Caudate nucleus (tissue), 63 donors: ENCODE measurements at places on chromosomes 7 and 10.

DNA sequence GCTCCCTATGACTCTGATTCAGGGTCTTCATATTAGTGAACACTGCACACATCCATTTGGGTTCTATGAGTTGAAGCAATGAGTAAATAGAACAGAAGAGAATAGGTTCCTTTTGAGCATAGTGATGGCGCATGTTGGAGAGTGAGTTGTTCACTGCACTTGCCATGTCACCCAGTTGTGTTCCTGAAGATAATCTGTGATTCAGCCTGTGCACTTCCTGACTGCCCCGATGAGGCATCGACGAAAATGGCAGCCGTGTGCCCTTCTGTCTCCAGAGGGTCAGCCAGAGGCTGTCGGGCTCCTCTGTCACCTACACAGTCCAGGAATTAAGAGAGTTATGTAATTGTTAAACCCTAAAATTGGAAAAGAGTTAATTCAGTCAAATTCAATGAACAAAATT is 94.7 kb downstream of the GALNT11 start:
- DNase-seq: no peak

DNA sequence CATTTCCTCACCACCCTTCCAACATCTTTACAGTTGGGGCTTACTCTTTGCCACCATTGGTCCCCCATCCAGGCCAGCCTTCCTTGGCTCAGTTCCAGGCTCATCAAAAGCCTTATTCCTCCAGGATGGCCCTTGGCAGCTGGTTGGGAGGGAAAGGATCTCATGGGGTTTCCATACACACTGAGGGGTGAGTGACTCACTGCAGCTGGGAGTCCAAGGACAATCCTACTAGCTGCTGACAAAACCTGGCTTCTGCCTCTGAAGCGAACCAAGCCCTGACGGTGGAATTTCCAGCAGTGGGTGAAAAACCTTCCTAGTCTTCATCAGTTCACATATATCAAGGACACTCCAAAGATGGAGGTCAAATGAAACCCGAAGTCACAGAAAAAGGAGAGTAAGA is 22.9 kb downstream of the CRHR2 start:
- DNase-seq: no peak

- no peak for DNase-seq
These were observed 117.8 kb downstream of the COL28A1 start for GRCh38 chr7:7417851-7418250.

DNA sequence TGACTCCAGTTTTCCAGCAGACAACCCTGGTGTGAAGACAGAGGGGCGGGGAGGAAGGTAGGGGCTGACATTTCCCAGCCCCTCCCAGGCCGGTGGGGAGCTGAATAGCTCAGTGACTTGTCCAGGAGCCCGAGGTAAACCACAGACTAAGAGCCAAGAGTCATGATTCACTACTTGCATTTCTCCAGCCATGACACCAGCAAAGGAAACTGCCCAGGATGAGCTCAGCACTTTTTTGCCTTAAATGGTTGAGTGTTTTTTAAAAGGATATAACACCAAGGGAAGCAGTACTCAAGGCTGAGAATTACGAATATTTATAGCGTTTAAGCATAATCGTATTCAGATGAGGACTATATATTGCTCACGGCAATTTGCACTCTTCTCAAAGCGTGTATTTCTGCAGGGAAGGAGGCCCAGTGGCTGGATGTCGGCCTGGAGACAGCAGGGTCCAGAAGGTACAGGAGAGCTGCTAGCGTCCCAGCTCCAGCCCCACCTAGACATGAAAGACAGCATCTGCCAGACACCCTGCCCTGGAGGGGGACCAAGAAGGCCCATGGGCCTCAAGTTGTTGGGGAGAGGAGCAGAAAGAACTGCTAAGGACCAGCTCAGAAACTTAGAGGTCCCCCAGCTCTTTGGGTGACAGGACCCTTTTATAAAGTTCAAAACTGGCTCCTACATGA is 141.4 kb downstream of the GRID1 start:
- no peak for DNase-seq

GRCh38 chr7:36777062-36777461 is 52.8 kb upstream of the AOAH start:
- no peak for DNase-seq

DNA sequence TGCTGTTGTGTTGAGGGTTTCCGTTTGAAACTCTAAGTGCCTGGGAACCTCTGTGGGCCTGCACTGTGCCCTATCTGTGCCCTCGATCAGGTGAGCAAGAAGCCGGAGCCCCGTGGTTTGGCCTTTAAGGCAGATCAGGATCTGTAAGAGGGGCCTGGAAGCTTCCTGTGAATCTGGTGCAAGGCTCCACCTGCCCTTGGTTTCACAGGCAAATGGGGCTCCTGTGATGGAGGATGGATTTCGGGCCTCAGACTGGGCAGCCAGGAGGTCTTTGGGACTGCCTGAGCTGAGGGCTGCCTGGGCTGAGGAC is 21.6 kb downstream of the SCART1 start:
- DNase-seq: no peak

DNA sequence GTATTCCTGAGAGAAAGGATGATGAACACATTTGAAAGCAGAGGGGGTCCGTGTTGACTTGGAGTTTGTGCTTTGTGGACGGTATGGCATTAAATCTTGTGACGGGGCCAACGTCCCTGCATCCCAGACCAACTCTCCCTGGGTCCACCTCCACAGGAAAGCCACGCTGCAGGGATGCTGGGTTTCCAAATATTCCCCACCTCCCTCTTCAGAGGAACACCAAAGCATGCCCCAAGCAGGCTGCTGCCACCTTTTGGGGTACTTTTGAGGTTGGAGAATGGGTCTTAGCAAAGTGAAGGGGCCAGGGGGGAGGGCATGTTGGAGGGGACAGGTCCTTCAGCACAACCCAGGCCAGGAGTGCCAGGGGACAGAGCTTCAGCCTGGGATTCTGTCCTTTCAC is 504.4 kb downstream of the TCERG1L start:
- DNase-seq: no peak

GRCh38 chr7:111029141-111029572 is 61.8 kb upstream of the LRRN3 start:
- DNase-seq: no peak

DNA sequence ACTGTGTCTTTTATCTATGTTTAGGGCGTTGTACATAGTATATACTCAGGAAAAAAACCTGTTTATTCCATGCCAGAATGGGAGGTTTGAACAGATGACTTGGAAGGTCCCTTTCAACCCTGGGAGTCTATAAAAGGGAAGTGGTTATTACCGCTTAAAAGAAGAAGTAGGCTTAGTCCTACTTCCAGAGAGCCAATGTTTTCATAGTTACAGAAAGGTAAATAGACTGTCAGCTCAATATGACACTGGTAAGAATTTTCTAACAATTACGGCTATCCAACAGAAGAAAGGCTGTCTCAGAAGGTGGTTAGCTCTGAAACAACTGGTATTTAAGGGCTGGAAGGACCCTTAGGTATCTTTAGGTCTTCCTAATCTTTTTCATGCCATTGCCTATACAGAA is 1.1 kb upstream of the TFAM start:
- no peak for DNase-seq

GRCh38 chr10:82361256-82361655 is 486.3 kb downstream of the NRG3 start:
- no peak for DNase-seq

- no peak for DNase-seq
These were observed 5.1 kb downstream of the ITPRIP start for GRCh38 chr10:104333032-104333727.

- DNase-seq: no peak
These were observed 4.2 kb upstream of the KCP start for GRCh38 chr7:128914566-128915151.

GRCh38 chr7:73704640-73705550 is 14.6 kb downstream of the STX1A start:
- no peak for DNase-seq
